ENCODE measurements at places on chromosomes 7 and 10.
A peak's percentile ranks its signal among the peaks of the same experiment; 100 is the strongest.

- DNase-seq, result peak; percentile 44
Observed at GRCh38 chr7:48042216-48042615, 6.9 kb downstream of the C7orf57 start.

DNA sequence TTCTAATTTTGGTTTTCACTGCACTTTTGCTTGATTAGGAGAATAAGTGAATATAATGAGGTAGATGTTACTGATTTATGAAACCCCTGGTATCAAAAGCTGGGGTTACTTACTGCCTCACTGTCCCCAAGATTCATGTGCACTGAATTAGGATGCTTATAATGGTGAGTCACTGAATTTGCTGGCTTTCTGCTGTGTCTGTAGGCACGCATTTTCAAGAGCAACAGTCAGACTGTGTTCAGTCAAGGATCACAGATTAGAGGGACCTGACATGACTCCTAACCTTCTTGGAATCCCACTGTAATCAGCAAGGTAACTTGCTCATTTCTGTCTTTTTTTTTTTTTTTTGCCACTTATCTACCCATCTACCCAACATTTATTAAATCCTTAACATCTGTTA lies 59.7 kb downstream of the GPR85 start:
- DNase-seq, result peak; percentile 64

GRCh38 chr10:77555591-77556212 lies 81.9 kb downstream of the KCNMA1 start:
- DNase-seq, result peak; percentile 80

DNA sequence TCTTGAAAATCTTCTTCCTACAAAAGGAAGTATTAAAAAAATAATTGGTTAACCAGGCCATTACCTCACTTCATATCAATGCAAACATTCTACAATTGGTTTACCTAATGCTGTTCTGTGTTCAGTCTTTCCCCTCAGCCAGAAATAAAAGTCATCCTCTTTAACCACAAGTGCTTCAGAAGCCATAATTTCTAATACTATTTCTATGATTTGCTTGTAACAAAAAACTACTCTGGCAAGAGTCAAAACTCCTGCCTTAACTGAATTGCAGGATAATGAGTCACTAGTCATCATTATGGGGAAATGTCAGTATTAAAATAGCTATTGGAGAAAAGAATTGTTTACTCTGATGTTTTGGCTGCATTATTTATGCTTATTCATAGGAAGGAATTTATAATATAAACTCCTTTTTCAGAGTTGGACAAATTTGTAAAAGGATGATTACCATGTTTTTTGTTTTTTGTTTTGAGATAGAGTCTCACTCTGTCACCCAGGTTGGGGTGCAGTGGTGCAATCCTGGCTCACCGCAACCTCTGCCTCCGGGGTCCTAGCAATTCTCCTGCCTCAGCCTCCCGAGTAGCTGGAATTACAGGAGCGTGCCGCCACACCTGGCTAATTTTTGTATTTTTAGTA lies 55.5 kb upstream of the ODAD2 start:
- DNase-seq, result peak; percentile 93

DNA sequence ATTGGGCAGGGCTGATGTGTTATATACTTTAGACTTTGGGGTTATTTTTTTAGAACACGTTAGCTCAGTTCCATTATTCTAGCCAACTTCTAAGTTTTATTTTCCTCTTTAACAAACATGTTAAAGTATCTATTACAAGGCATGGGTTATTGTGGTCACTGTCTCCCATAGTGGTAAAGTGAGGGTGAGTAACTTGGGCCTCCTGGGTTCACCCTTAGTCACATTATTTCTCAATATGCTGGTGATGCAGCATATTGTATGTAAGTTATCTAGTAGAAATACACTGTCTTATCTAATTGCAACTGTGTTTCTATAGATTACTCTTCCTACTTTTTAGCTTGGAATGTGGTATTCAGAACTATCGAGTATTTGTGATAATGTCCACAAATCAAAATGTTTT lies 65.9 kb downstream of the BBS9 start:
- peak; percentile 82 for DNase-seq

GRCh38 chr7:41732843-41733306 lies 30.0 kb upstream of the INHBA start:
- DNase-seq, result no peak

GRCh38 chr10:86963341-86963919 lies 4.9 kb upstream of the ADIRF start:
- DNase-seq, result no peak

- DNase-seq, result no peak
Observed at GRCh38 chr10:49081547-49082275, 33.6 kb downstream of the VSTM4 start.

GRCh38 chr10:86755740-86756510 lies 494 bp upstream of the BMPR1A start:
- peak; percentile 91 for DNase-seq

DNA sequence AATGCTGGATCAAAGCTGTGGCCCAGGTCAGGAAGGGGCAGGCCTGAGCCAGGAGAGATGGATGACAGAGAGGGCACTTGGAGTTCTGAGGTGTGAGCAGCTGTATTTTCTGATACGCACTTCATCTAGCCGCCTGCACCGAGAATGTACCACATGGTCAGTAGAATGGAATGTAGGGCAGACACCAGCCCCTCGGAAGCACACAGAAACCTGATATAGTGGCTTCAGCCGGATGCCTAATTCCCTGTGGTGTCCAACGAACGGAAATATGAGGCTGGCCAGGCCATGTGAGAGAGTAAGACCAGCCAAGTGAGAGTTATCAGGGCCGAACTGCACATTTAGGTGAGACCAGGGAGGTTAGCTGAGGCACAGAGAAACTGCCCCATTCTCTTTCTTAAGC lies 46.7 kb upstream of the PLCE1 start:
- DNase-seq, result peak; percentile 74

DNA sequence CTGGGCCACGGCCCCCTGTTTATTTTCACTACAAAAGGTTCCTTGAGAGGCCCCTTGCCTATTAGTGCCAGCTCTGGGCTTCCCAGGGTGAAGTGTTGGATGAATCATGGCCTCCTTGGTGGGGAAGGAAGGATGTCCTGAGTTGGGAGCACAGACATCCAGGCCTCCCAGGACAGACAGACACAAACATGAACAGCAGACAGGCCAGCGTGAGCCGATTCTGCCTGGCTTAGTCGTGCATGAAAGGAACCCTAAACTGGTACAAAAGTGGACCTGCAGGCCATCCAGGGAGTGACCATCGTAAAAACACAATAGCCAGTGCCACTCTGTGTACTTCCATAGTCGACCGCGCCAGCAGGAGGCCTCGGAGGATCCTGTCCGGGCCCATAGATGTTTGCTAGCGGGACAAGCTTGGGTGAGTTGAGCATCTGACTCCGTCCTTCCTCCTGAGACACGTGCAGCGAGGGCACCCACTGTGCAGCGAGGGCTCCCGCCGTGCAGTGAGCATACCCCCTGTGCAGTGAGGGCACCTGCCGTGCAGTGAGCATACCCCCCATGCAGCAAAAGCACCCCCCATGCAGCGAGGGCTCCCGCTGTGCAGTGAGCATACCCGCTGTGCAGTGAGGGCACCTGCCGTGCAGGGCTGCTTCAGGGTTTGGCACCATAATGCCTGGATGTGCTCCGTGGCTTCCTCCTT lies 51.3 kb upstream of the PRKAR1B start:
- DNase-seq, result no peak

DNA sequence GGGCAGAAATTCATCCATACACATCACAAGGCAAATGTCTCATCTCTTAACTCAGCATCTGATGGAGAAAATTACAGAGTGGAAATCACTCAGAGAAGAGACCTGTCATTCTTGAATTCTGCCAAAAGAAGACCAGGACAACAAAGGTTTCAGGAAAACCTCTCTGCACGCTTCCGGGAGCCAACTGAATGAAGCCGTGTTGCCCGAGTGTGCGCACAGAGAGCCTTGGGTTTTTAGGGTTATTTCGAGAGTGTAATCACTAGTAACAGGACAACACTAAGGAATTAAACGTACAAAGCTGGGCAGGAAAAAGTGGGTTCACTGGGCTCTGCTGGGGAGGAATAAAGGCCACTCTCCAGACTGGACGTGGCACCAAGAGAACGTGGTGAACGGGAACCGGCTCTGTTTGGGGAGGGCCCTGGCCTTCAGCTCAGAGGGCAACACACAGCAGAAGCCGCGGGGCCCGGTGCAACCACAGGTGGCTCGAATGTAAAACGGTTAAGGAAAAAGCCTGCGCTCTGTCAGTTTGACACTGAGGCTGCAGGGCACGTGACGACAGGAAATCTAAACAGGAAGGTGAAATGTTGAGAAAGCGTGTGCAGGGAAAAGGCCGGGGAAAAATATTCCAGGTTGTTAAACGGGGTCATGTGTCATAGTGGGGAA lies 331.5 kb downstream of the DNAJB6 start:
- DNase-seq, result no peak

Data from adipocyte (in vitro differentiated cells).